ENCODE measurements at places on chromosomes 12 and 14.

- no peak for DNase-seq
Observed at GRCh38 chr14:50599700-50600444, 39.9 kb downstream of the ATL1 start.

DNA sequence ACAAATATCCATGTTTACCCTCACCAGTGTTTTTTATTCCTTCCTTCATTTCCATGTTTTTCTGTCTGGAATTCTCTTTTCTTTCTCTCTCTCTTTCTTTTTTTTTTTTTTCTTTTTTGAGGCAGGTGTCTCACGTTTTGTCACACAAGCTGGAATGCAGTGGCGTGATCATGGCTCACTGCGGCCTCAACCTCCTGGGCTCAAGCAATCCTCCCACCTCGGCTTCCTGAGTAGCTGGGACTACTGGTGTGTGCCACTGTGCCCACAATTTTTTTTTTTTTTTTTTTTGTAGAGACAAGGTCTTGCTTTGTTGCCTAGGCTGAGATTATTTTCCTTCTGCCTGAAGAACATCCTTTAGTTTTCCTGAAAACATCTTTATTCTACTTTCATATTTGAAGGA lies 15.0 kb upstream of the AMIGO2 start:
- no peak for DNase-seq

GRCh38 chr12:96501133-96501761 lies 11.9 kb downstream of the CFAP54 start:
- peak; percentile 39 for DNase-seq

- no peak for DNase-seq
Observed at GRCh38 chr12:96359328-96359727, 40.9 kb downstream of the CDK17 start.

DNA sequence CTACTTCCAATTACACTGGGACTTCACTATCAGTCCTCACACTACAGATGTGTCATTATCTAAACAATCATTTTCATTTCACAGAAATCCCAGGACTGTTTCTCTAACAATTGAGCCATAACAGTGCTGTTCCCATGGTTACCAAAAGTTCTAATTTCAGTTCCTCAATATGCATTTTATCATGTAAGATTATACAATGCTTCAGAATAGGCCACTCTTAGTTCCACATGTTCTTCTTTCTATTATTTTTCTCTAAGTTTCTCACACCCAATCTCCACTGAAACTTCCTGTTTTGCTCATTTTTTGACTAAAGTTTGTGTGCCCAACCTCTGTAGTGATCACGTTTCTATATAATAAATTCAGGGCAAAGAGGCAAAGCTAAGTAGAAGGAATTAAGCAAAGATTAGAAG lies 185.8 kb downstream of the DUSP6 start:
- DNase-seq, result no peak

DNA sequence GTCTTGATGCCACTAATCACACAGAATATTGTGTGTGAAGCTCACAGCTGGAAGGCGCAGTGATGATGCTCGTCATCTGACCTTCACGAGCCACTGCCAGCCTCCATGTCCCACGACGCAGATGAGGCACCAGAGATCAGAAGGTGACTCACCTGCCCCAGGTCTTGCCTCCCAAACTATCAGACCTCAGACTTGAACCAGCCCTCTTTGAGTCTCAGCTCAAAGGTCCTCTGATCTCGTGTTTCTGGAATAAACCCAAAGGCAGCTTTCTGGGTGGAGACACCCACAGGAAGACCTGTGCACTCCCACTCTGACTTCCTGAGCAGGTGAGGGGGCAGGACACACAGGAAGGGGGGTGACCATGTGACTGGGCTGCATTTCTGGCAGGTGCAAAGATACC lies 19.6 kb upstream of the CHGA start:
- no peak for DNase-seq
